ENCODE measurements at places on chromosomes 11 and 22.
A peak's percentile ranks its signal among the peaks of the same experiment; 100 is the strongest.

- no peaks in the 10 kb centered on the region for H3K27me3 ChIP-seq
- DNase-seq = no peak
- H3K27ac ChIP-seq = no peak overlapping the region
- H3K36me3 ChIP-seq = peaks cover 18% of the 10 kb centered on the region
- no peaks in the 10 kb centered on the region for H3K4me1 ChIP-seq
- H3K4me3 ChIP-seq = no peak overlapping the region
Measured at GRCh38 chr22:17656870-17657395, 18.4 kb downstream of the BCL2L13 start.

DNA sequence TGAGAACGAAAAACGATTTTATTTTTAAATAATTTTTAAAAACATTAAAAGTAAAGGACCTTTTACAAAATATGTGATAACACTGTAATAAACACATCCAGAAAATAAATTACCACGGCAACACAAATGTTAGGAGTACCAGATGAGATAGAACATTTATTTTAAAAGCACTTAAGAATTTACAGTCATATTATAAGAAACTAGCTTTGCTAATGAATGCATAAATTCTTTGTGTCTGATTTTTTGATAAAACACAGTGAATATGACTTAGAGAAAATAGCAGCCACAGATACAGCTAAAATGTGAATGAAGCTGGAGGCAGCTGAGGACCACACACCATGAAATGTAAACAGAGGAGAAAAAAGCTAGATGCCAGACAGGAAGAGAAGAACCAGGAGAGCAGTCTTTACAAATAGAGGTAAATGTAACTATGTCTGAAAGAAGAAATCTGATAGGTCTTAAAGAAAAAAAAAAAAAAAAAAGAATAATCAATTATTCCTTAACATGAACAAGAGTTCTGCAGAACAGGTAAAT, 14.6 kb downstream of the CCDC34 start:
- H3K4me3 ChIP-seq = no peak overlapping the region
- no peaks in the 10 kb centered on the region for H3K4me1 ChIP-seq
- no peak overlapping the region for H3K27ac ChIP-seq
- no peak for DNase-seq
- H3K27me3 ChIP-seq = no peaks in the 10 kb centered on the region

- peaks cover 4% of the 10 kb centered on the region for H3K27me3 ChIP-seq
- H3K36me3 ChIP-seq = no peaks in the 10 kb centered on the region
- H3K27ac ChIP-seq = no peak overlapping the region
Measured at GRCh38 chr11:45674481-45675190, 9.2 kb upstream of the CHST1 start.

DNA sequence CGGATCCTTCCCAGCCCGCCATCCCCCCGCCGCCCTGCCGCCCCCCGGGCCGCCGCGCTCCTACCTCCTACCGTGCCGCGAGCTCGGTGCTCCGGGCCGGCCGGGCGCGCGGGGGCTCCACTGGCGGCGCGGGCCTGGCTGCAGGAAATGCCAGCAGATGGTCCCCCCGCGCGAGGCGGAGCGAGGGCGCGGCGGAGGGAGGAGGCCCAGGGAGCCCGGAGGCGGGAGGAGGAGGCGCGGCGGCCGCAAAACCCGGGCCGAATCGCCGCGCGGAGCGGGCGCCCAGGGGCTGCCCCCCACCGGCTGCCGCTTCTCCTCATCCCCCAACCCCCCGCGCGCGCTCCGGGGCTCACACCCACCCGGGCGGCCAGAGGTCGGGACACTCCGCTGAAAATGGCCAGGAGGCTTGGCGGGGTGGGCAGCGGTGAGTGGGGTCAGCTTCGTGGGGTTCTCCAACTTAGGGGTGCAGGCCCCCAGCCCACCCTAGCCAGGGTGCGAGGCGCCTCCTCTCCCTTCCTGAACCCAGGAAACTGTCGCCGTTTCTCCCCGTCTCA, at the start of gene OSBPL5:
Gene OSBPL5, minus strand, starts transcription at position 159 of the 554 bp plus-strand sequence. CDS start 36,162 bp downstream, outside the sequence.
- H3K4me3 ChIP-seq = no peak within 1 kb of the TSS
- peaks cover 7% of the 10 kb centered on the region for H3K4me1 ChIP-seq
- peaks cover 57% of the 10 kb centered on the region for H3K27me3 ChIP-seq
- no peak within 1 kb of the TSS for H3K27ac ChIP-seq
- H3K36me3 ChIP-seq = no peaks in the 10 kb centered on the region

DNA sequence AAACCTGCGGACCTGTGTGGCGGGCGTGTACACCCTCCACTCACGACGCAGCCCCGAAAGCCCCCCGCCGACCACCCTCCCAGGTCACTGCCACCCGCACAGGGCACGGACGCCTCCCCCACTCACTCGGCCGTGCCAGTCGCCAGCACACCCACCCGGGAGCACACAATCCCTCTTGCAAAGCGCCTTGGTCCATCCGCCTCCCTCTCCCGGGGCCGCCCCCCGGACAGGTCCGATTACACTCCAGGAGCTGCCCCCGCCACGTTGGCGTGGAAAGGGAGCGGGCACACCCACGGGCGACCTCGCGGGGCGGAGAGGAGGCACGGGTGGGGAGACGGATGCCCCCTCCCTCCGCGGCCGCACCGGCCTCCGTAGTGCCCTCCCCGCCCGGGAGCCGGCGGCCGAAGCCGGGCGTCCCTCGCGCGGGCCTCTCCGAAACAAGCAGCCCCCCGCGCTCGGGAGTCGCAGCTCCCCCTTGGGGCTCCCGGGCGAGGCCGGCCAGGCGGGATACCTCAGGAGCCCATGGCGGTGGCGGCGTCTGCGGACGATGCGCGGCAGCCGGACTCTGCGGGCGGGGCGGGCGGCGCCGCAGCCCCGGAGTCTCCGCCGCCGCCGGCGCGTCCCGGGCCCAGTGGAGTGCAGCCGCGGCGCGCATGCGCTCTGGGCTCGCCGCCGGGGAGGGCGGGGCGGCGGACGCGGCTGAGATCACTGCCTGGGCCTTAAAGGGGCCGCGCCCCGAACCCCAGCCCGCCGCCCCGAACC, at the start of gene TMEM184B:
Gene TMEM184B, minus strand, starts transcription at position 638 of the 762 bp plus-strand sequence. CDS start 25,049 bp downstream, outside the sequence.
- H3K4me1 ChIP-seq = peaks cover 40% of the 10 kb centered on the region
- peaks cover 1% of the 10 kb centered on the region for H3K36me3 ChIP-seq
- H3K27ac ChIP-seq = peak within 1 kb of the TSS; percentile 86
- H3K4me3 ChIP-seq = peak within 1 kb of the TSS; percentile 80
- peak; percentile 81 for DNase-seq
- H3K27me3 ChIP-seq = no peaks in the 10 kb centered on the region

DNA sequence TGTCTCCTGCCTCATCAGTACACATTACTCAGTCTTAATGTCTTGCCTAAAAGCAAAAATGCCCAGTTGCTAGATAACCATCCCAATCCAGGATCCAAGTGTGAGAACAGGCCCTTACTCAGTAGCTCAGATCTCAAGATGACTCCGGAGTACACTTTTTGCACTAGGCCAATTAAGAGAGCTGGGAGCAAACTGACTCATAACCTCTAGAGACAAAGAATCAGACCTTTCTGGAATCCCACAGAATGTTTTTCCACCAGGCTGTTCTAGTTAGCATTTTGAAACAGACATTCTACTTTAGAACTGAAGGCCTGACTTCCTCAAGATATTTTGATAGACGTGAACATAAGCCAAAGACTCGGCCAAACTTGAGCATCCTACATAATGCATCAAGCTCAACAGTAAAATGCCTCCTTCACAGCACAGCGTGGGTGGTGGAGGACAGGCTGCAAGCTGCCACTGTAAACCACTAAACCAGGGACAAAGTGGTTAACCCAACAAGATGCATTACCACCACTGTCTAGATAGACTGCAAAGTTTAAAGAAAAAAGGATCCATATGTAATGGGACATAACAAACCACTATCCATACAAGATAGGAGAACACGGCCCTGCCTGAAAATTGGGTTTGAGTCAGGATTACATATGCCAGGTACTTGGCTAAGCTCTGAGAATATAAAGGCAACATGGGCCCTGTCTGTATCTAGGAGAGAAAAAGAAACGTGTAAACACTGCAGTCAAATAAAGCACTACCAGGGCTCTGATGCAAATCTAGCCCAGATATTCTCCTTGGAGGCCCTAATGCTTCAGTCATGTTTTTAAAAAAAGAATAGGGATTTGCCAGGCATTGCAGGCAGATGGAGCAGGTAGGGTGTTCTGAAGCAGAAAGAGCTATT, 48.3 kb downstream of the MYH9 start:
- no peaks in the 10 kb centered on the region for H3K27me3 ChIP-seq
- H3K27ac ChIP-seq = peak overlapping the region; percentile 86
- peaks cover 74% of the 10 kb centered on the region for H3K36me3 ChIP-seq
- peak overlapping the region; percentile 26 for H3K4me3 ChIP-seq

GRCh38 chr11:120215634-120216033, 4.8 kb downstream of the OAF start:
- no peak overlapping the region for H3K4me3 ChIP-seq
- H3K27ac ChIP-seq = no peak overlapping the region
- H3K36me3 ChIP-seq = no peaks in the 10 kb centered on the region
- H3K27me3 ChIP-seq = peaks cover 12% of the 10 kb centered on the region
- peaks cover 5% of the 10 kb centered on the region for H3K4me1 ChIP-seq
- DNase-seq = no peak

DNA sequence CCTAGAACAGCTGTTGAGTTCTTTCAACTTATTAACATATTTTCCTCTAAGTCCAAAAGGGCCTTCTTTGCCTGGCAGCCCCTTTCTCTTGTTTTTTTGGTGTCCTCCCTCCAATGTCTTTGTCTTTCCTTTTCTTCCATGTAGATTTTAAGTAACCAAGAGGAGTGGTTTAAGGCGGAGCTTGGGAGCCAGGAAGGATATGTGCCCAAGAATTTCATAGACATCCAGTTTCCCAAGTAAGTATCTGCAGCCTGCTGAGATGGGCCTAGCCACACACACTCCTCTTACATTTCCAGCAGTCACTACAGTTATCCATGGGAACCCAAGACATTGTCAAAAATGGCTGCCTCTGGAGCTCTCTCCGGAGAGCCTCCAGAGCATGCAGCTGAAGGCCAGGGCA, 4.5 kb upstream of the TMA7B start:
- no peak overlapping the region for H3K4me3 ChIP-seq
- H3K27ac ChIP-seq = peak overlapping the region; percentile 6
- peaks cover 86% of the 10 kb centered on the region for H3K36me3 ChIP-seq
- H3K27me3 ChIP-seq = no peaks in the 10 kb centered on the region
- no peak for DNase-seq

GRCh38 chr11:70695086-70695960, 297.0 kb downstream of the CTTN start:
- no peaks in the 10 kb centered on the region for H3K36me3 ChIP-seq
- H3K4me3 ChIP-seq = no peak overlapping the region
- H3K27ac ChIP-seq = no peak overlapping the region
- no peaks in the 10 kb centered on the region for H3K4me1 ChIP-seq
- no peaks in the 10 kb centered on the region for H3K27me3 ChIP-seq

- no peak for DNase-seq
- no peaks in the 10 kb centered on the region for H3K36me3 ChIP-seq
- H3K4me3 ChIP-seq = no peak overlapping the region
- peaks cover 11% of the 10 kb centered on the region for H3K4me1 ChIP-seq
- peaks cover 7% of the 10 kb centered on the region for H3K27me3 ChIP-seq
Measured at GRCh38 chr22:42396621-42397331, 35.4 kb downstream of the NFAM1 start.

DNA sequence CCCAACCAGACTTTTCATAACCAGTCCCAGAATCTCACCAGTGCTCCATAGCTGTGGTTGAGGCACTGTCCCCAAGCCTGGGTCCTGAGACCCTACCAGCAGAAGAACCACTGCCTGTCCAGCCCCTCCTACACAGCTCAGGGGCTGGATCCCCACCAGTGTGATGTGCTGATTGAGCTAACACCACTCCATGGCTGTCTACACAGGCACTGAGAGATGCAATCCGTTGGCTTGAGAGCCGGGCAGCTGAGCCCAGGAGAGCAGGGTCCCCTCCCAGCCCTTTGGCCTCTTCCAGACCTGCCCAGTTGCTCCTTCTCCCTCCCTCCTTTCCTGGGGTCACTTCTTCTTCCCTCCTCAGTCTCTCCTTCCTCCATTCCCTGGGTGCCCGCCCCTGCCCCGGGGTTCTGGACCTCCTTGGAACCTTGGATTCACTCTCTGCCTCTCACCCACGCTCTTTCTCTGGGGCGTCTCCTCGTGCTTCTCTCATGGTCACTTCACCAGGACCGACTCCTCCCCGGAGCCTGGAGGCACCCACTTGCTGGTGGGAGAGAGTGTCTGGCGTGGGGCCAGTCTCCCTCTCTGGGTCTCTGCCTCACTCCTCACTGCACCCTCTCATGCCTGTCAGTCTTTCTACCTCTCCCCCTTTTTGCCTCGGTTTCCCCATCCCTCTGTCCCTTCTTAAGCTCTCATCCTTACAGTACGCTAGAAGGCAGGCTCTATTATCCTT, 706 bp upstream of the SCYL1 start:
- H3K27ac ChIP-seq = peak overlapping the region; percentile 71
- peak; percentile 41 for DNase-seq
- peak overlapping the region; percentile 54 for H3K4me3 ChIP-seq
- peaks cover 40% of the 10 kb centered on the region for H3K4me1 ChIP-seq
- peaks cover 4% of the 10 kb centered on the region for H3K36me3 ChIP-seq

- H3K36me3 ChIP-seq = no peaks in the 10 kb centered on the region
- DNase-seq = no peak
- no peak overlapping the region for H3K27ac ChIP-seq
Measured at GRCh38 chr11:34209809-34210208, 104.4 kb downstream of the NAT10 start.

- no peak for DNase-seq
- no peak overlapping the region for H3K27ac ChIP-seq
- no peaks in the 10 kb centered on the region for H3K27me3 ChIP-seq
Measured at GRCh38 chr11:126111458-126112116, 48.9 kb upstream of the CDON start.

DNA sequence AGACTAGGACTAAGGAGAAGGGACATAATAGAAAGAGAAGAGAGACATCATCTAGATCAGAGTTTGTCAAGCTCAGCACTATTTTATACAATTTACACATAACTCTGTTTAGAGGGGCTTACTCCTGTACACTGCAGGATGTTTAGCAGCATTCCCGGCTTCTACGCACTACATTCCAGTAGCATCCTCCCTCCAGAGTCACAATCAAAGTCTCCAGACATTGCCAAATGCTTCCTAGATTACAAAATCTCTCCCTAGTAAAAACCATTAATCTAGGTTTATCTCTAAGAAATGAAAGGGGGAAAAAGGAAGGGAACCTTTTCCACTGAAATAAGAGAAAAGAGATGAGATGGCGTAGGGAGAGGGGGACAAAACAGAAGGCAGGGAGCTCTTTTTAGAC, 4.0 kb downstream of the USP28 start:
- no peak overlapping the region for H3K4me3 ChIP-seq
- H3K27ac ChIP-seq = no peak overlapping the region
- H3K4me1 ChIP-seq = peaks cover 56% of the 10 kb centered on the region
- DNase-seq = no peak
- H3K27me3 ChIP-seq = no peaks in the 10 kb centered on the region
- peaks cover 44% of the 10 kb centered on the region for H3K36me3 ChIP-seq

DNA sequence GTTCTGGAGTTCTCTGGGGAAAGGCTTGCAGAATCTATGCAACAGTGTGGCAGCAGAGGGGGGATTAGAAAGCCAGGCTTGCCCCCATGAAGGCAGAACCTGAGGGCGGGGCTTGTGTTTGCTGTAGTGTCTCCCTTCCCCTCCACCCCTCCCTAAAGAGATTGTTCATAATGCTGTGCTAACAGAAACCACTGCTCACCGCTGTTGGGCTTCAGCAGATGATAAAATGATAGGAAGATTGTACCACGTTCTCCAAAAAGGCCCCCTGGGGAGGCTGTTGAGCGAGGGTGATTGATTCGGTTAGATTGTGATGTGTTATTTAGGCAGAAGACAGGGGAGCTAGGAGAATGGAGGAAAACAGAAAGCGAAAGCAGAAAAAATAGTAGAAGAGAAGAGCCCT, 215.2 kb upstream of the NCAM1 start:
- H3K27ac ChIP-seq = no peak overlapping the region
- no peaks in the 10 kb centered on the region for H3K36me3 ChIP-seq
- DNase-seq = no peak
- peaks cover 12% of the 10 kb centered on the region for H3K27me3 ChIP-seq
